ENCODE measurements at places on chromosomes 16 and 17.

DNA sequence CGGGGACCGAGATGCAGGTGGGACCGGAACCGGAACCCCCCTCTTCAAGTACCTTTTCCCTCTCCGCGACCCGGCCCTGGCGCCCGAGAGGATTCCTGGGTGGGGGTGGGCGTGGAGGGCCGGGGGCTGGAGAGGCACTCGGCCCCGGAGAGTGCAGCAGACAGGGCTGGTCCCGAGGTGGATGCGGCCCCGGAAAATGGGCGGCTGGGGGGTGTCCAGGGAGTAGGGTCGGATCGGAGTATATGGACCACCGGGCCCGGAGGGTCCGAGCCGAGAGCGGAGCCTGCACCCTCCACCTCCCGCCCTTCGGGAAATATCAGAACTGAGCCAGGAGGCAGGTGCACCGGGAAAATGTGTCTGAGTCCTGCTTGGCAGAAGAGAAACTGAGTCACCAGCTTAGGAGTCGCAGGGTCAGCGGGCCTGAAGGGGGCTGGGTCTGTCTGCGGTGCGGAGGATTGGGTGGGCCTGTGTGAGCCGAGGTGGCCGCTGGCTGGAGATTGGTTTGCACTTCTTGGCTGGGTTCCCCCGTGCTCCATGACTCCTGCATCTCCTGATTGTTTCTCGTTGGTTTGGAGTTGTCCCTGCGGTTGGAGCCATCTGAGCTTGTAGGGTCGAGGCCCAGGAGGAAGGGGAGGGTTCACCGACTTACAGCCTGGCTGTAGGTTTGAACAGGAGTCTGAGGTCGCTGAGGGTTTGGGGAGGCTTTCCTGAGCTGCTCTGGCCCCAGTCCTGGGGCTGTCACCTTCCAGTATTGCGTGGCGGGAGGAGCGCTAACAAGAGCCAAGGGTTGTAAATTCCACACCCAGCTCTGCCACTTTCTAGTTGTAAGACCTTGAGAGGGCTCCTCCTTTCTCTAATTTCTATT lies 518 bp downstream of the SH2B1 start:
- DNase-seq, result peak; percentile 62

DNA sequence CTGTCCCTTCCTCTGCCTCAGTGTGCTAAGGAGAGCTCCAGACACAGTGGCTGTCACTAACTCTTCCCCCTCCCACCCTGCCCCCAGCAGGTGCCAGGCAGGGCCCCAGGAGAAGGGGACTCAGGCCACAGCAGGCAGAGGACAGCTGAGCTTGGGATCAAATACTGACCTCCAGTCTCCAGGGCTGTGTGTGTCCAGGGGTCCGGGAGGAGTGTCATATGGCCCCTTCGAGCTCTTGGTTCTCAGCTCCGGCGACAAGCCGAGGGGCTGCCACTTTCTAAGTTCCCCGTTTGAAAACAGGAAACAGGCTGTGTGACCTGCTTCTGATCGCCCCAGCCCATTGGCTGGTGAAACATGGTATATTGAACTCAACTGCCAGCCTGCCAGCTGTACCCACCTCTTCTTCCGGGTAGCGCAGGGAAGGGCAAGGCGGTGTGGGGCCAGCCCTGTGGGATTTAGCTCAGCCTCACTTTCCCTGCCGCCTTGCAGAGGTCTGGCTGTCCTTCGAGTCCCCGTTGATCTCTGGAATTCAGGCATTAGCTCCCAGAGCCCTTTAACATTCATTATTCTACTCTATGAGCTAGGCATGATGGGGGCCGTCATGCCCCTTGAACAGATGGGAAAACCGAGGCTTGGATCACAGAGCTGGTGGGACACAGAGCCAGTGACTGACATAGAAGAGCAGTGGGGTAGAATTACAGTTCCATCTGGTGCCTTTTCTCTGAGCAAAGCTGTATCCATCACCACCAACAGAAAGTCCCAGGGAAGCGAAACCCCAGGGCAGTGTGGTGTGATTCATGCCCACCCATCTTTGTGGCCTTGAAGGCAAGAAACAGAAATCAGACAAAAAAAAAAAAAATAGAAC lies at the start of gene SNX20:
SNX20 (minus strand) TSS at position 292 of the 865 bp plus-strand sequence. CDS start 3,786 bp downstream, outside the sequence.
- DNase-seq, result no peak

DNA sequence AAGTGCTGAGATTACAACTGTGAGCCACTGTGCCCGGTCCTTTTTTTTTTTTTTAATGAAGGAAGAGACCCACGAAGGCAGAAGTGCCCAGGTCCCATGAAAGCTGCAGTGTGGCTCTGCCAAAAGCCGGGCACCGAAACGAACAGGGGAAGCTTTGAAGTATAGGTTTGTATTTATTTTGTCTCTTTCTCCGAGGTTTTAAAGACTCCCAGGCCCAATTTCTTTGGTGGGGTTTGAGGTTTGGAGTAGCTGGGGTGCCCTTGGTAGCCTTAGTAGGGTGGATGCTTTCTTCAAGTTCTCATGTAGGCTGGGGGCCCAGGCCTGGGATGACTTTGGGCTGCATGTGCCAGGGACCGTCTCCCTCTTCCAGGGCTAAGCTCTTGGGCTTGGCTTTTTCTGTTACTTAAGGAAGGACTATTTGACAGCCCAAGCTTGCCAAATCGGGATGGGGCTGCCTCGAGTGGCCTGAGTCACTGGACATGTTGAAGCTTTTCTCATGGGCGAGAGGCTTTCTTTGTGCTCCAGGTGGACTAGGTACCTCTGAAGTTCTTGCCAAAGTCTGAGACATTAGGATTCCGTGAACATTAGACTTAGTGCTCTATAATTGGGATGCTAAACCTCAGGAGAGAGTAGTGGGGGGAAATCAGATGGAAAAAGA lies 66.3 kb downstream of the WIPI1 start:
- DNase-seq, result no peak

GRCh38 chr17:80372922-80373570 lies 41.9 kb upstream of the ENDOV start:
- DNase-seq, result no peak

All from left colon (tissue), 2 donors.